GM04504 (cell line): ENCODE measurements at places on chromosomes 11 and 22.

DNA sequence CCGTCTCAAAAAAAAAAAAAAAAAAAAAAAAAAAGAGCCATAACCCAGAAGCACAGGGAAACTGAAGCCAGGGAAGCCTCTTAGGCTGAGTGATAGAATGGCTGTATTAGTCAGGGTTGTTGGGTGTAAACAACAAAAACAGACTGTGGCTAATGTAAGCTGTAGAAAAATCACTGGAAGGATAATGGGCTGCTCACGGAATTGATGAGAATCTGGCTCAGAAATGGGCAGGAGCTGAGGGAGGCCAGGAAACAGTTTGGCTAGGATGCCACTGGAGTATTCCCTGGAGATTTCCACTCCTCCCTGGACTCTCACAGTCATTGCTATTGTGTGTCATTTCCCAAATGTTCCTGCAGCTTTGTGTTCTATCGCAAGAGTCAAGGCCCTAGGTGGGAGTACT lies 22.4 kb downstream of the SLC22A6 start:
- DNase-seq: no peak

GRCh38 chr11:69538854-69539253 lies 57.4 kb downstream of the LINC01488 start:
- no peak for DNase-seq

- DNase-seq: no peak
Observed at GRCh38 chr11:11963842-11964773, 44.3 kb downstream of the DKK3 start.

GRCh38 chr11:17219016-17219415 lies 11.2 kb upstream of the PIK3C2A start:
- DNase-seq: no peak

- no peak for DNase-seq
Observed at GRCh38 chr11:64667154-64667745, 55.7 kb downstream of the NRXN2 start.

DNA sequence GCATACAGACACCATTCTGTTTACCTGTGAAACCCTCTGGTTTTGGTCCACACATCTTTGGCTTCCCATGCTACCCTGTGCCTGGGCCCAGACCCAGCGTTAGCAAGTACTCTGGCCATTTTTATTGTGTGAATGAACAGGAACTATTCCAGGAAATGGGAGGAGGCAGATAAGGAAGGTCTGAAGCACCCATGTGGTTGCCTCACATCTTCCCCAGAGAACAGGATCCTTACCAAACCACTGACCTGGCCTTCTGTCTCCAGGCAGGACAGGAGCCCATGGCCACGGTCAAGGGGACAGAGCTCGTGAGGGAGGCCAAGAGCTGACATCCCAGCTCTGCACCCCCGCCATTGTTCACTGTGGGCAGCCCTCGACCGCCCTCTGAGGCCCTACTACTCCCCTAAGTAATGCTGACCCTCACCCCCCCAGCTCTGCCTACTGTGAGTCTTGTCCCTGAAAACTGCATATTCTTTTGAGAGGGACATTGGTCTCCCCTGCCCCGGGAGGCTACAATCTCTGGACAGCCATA lies 97.7 kb upstream of the TP53I11 start:
- DNase-seq: no peak

- no peak for DNase-seq
Observed at GRCh38 chr11:129298988-129299387, 76.7 kb upstream of the BARX2 start.

DNA sequence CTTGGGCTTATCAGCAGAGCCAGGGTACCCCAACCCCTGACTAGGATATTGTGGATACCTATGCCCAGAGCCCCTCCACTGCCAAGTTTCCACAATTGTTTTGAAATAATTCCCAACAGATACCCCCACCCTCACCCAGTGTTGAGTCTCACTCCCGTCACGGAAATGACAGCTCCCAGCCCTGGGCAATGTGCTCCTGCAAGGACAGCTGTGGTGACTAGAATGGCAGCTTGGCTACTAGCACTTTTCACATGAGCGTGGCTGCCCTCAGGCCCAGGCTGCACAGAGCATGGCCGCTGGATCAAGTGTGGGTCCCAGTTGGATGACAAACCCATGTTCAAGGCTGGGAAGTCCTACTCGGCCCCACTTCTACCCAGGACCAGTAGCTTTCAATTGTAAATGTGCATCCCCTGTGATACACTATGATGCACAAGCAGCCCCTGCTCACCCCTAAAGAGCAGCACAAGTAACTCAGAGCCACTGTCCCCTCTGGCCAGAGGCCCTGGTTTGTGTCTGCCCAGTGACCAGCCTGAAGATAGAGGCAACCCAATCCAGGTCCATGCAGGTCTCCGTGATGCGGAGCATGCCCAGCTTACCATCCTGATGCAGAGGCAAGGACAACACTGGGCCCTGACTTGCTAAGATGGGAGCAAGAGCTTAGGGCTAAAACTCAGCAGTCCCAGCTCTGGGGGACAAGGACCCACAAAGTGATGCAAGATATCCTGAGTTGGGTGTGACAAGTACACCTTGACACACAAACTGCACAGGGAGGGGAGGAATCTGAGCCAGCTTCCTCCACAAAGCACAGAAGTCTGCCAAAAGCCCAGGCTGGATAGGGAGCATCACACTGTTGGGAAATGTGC lies 13.2 kb downstream of the KCNQ1OT1 start:
- no peak for DNase-seq

DNA sequence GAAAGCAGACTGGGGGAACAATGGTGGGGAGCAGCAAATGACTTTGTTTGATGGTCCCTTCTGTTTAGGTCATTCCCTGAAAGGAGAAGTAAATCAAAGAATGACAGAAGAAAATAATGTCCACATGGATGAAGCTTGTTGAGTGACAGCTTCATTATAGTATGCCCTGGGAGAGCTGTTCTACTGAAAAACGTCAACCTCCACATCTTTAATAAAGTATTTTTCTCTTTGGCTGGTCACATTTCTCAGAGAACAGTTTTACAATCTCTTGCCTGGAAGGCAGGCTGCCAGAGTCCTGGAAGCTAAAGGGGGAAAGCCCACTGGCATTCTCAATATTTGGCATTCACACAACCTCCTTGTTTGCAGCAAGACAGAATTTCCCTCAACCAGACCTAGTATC lies 287.9 kb downstream of the SWAP70 start:
- peak; percentile 46 for DNase-seq

DNA sequence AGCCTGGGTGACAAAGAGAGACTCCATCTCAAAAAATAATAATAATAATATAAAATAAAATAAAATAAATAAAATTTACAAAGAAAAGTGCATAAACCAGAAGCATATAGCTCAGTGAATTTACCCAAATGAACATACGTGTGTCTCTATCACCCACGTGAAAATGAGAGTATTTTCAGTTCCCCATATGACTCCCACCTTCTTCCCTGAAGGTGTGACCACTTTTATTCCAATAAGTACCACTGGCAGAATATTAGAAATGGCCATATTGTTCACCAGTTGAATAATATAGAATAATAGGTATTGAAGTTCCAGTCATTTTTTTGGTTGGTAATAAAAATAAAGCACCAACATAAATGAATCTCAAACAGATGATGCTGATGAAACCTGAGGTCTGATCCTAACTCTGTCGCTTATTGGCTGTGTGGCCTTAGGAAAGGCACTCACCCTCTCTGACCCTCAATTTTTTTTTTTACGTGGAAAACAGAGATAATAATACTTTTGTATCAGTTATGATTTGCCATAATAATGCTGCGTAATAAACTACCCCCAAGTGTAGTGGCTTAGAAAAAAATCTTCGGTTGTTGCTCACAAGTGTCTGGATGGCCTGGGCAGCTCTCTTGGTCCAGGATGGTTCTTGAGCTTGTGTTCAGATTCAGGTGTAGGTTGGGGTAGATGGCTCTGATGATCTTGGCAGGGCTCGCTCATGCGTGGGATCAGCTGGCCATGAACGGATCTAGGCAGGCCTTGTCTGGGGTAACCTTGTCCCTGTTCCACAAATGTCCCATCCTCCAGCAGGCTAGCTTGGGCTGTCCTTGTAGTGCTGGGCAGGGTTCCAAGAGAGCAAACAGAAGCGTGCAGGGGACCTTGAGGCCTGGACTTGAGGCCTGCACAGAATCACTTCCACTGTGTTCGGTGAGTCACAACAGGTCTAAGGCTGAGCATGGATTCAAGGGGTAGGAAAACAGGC lies 88.1 kb downstream of the MYO18B start:
- DNase-seq: no peak
